ENCODE measurements at places on chromosomes 7 and 10.

DNA sequence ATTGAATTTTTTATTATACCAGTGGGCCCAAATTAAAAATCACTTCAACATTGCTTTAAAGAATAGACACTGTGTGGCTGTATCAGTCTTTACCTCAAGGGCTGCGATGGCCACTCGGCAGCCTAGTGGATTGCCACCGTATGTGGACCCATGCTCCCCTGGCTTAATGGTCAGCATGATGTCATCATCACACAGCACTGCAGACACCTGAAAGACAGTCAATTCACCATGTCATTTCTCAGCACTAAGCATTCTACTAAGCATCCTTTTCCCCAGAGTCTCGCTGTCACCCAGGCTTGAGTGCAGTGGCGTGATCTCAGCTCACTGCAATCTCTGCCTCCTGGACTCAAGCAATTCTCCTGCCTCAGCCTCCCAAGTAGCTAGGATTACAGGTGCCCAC lies 17.1 kb downstream of the OAT start:
- DNase-seq: no peak

DNA sequence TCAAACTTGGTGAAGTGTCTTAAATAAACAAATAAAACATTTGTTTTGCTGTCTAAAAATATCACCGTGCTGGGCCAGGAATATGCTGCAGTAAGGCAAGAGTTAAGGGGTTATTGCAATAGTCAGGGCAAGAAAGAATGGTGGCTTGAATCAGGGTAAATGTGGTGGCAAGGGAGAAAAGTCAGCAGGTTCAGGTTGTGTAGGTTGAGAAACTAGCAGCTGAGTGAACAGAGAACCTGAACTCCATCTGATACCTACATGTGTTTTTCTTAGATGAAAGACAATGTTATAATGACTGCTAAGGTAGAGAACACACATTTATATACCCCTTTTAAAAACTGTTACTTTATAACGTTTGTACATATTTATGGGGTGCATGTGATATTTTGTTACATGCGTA lies 28.7 kb downstream of the OTUD1 start:
- no peak for DNase-seq

- no peak for DNase-seq
Observed at GRCh38 chr7:20288036-20288435, 42.7 kb upstream of the ITGB8 start.

GRCh38 chr10:124307591-124307990 lies 111.1 kb downstream of the OAT start:
- DNase-seq: no peak

DNA sequence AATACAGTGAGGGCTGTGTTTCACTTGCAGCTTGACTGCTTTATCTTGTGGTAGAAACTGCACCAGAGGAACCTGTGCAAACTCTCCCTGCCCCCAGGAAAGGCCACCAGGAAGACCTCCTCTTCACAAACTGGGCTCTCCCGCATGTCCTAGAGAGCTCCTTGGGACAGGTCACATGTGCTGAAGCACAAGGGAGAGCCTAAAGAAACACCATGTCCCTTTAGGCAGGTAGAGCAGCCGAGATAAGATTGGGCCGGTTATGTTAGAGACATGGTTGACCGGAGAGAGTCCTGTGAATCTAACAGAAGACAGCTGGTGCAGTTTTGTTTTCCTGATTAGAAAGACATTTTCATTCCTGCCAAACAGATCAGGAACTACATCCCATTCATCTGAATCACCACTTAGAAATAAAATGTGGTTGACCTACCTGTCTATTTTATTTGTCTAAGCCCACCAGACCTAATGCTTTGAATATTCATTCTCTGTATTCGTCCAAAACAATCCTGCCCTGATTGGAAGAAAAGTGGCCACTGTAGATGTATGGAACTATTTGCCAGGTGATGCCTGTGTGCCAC lies 224.1 kb downstream of the GLI3 start:
- DNase-seq: no peak

- DNase-seq: no peak
Observed at GRCh38 chr7:86762129-86762528, 118.4 kb downstream of the GRM3 start.

DNA sequence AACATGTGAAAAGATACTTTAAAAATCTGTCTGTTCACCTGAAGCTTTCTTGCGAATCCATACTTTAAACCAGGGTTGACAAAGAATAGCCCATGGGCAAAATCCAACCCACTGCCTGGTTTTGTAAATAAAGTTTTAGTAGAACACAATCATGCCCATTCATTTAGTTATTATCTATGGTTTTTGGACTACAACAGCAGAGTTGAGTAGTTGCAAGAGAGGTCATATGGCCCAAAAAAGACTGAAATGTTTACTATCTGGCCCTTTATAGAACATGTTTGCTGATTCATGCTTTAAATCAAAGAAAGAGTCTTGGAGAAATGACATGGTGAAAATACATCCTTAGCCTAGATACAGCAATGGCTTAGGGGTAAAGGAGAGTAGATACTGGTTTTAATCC lies 356.2 kb downstream of the RNLS start:
- no peak for DNase-seq

DNA sequence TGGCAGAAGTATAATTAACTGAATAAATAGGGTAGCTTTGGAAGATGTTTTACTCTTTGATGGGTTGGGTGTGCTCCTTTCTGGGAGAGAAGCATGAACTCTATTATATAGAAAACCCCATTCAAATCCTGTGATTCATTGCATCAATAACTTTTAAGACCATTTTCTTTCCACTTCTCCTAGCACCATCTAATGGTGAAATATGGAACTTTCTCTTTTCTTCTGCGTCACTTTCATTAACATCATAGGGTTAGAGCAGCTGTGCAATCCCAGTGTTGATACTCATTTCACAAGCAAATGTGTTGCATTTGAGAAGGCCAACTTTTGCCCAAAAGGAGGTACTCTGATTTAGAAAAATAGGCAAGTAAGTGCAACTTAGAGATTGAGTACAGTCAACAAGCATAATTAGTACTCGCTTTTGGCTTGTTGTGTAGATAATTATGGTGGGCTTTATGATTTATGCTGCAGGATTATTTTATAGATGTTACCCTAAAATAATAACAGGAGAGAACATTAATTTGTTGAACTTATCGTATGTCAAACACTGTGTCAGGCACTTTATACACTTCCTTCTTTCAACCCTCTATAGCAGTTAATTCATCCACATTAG lies 92.9 kb downstream of the CPED1 start:
- no peak for DNase-seq

DNA sequence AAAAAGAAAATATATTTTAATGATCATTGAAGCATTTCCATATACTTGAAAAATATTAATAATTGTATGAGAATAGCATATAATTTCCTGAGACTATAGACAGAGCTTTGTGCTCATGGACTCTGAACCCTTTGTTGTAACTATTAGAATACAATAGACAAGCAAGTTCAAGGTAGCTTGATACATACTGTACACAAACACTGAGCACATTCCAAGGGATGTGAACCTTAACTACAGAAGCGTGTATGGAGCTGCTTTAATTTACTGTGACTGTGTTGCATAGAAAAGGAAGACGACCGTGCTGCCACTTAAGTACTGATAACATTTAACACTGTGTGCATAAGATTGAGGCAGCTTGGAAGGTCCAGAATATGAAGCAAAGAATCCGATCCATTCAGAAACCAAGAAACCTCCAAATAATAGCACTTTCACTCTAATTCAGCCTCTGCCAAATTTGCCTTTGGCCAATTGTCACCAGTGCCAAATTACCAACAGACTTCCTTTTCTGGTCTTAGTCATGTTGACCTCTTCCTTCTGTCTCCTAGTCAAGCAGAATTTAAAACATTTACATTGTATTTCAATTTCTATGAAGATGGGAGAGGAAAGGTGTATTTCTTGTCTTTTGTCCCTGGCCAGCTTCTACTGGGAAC lies 566.1 kb upstream of the GALNT17 start:
- no peak for DNase-seq

GRCh38 chr10:131978851-131979250 lies 2.9 kb downstream of the BNIP3 start:
- DNase-seq: no peak

GRCh38 chr10:13788711-13789447 lies 202.1 kb downstream of the PRPF18 start:
- DNase-seq: no peak

GRCh38 chr7:68107968-68108367 lies 1111.3 kb downstream of the TYW1 start:
- no peak for DNase-seq

- no peak for DNase-seq
Observed at GRCh38 chr10:50613150-50613549, 10.6 kb downstream of the SGMS1 start.

- no peak for DNase-seq
Observed at GRCh38 chr10:124008681-124009080, 84.7 kb downstream of the CHST15 start.

DNA sequence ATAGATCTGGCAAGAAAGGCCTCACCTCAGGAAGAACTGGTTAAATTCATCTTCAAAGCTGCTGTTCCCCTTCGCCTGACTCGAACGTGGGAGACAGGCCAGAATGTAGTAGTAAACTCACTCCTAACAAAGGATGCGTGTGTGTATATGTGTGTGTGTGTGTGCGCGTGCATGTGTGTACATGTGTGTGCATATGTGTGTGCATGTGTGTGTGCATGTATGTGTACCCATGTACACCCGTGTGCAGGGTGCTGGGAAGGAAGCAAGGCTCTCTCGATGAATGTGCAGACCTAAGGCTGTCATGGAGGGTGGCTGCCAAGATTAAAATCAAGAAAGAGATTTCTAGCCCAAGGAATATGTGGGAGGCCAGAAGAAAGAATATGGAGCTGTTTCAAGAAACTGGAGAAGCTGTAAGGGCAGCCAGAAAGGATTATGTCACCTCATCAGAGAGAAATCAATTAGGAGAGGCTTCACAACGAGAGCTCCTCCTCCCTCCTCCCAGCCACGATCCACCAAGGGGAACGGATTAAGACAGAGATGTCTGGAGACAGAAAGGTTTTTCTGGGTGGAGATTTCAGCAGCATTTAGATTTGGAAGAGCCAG lies 34.0 kb upstream of the LBX1 start:
- DNase-seq: no peak

- no peak for DNase-seq
Observed at GRCh38 chr10:90937645-90938258, 16.9 kb upstream of the ANKRD1 start.

- no peak for DNase-seq
Observed at GRCh38 chr10:75399461-75400162, 2.0 kb downstream of the ZNF503 start.

GRCh38 chr7:1923409-1924257 lies 253.6 kb downstream of the ELFN1 start:
- DNase-seq: no peak

DNA sequence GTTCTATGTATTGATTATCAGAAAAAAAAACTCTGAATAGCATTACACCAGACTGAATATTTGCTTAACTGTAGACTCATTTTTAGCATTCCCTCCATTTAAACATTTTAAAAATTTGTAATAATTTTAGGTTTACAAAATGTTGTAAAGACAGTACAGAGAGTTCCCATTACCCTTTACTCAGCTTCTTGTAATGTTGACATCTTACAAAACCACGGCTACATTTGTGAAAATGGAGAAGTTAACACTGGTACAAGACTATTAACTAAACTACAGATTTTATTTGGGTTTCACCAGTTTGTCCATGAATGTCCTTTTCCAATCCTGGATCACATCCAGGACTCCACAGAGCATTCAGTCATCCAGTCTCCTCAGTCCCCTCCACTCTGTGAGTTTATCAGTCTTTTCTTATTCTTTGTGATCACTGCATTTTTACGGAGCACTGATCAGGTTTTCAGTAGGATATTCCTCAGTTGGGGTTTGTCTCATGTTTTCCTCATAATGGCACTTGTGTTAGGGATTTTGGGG lies 130.0 kb upstream of the EEPD1 start:
- DNase-seq: no peak

DNA sequence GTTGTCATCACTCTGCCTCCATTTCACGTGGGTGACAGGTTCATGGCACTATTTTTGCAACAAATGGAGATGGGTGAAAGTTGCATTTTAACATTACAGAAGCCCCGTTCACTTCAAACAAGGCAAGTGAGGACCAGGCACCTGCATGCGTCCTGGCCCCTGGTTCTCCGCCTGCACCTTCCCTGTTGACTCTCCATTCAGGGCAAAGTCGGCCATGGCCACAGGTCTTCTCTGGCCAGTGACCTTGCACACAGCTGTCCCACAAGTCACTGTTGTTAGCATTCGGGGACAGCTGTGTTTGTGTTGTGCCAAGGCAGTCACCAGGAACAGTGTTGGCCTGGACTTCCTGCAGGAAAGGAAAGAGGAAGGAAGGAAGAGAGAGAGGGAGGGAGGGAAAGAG lies 554.9 kb downstream of the TCERG1L start:
- DNase-seq: no peak
